Activated T-cell treated with anti-CD3 and anti-CD28 coated beads for 4 hours (primary cell): ENCODE measurements at places on chromosomes 1 and 21.

GRCh38 chr1:33072707-33073106 is 8.2 kb upstream of the AZIN2 start:
- DNase-seq = no peak

DNA sequence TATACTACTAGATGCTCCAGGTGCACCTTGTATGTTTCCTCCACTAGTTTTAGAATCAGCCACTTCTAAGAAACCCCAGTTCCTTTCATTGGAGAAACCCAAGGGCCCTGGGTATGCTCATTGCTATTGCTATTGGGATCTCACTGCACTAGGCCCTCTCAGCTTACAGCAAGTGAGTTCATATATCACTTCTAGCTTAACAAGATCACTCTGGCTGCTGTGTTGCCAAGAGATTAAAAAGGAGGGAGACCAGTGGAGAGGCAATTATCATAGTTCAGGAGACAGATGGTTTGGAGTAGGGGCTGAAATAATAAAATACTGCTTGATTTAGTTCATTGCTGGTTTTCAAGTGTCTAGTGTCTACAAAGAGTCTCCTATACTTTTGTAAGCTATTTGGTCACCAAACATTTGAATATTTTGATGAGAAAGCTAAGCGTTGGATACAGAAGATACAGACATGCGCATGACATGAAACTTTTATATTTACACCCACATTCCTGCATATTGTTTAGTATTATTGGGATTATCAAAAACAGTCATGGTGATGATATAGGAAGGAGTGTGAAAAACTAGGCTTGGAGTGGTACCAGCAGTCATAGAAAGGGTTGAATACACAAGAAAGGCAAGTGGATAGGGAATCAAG is 671.9 kb downstream of the ADGRL2 start:
- DNase-seq = no peak

- DNase-seq = no peak
These were observed 170.3 kb downstream of the KAZN start for GRCh38 chr1:14768582-14769304.

- DNase-seq = no peak
These were observed 43.5 kb upstream of the DNAJC6 start for GRCh38 chr1:65265651-65266351.

DNA sequence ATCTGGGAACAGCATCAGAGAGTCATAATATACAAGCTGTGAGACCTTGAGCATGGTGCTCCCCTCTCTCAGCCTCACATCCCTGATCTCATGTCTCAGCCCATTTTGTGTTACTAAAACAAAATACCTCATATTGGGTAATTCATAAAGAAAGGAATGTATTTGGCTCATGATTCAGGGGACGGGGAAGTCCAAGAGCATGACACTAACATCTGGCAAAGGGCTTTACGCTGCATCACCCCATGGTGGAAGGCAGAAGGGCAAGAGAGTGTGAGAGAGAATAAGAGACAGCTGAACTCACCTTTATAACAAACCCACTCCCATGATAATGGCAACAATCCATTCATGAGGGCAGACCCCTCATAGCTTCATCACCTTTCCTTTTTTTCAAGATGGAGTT is 36.5 kb downstream of the RNASEL start:
- no peak for DNase-seq

- no peak for DNase-seq
These were observed 13.6 kb upstream of the ADARB1 start for GRCh38 chr21:45060675-45061311.

DNA sequence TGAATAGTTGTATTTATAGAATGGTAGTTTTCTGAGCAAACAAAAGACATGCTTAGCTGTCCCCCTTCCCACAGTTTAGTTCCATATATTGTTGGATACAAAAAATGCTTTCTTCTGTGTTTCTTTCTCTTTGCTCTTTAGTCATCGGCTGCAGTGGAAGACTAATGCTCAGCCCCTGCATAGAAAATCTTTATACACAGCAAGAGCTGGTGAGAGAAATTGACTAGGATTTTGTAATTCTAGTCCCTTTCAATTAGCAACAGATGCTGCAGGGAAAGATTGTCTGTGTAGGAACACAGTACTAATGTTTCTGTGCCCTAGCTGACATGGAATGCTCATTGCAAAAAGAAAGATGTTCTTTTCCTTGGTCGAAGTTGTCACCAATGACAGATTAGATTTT is 200.9 kb downstream of the RPS6KC1 start:
- DNase-seq = no peak

GRCh38 chr1:27161594-27161993 is 6.7 kb upstream of the SLC9A1 start:
- DNase-seq = no peak

GRCh38 chr1:172002725-172003345 is 161.5 kb downstream of the DNM3 start:
- no peak for DNase-seq

DNA sequence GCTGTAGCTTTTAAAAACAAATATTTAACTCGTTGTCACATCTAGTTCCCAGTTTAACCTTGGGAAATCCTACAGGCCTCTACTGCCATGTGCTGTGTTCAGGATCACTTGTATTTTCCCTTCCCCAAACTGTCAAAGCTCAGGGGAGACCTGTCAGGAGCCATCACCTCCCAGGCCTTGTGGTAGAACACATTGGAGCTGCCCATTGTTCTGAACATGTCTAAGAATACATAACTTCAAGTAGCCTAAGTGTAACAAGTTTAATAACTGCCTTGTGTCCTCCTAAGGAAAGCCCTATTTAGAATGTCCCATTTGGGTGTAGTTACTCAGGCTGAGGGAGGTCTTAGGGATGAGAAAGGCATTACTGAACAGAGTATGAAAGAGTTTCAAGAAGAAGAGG is 28.6 kb upstream of the PIGC start:
- no peak for DNase-seq

- DNase-seq = no peak
These were observed 19.3 kb upstream of the ACTL8 start for GRCh38 chr1:17735793-17736192.

GRCh38 chr1:79133774-79134364 is 127.3 kb upstream of the ADGRL4 start:
- no peak for DNase-seq

- DNase-seq = no peak
These were observed 40.1 kb upstream of the KLHDC7A start for GRCh38 chr1:18440385-18441226.

GRCh38 chr21:21851657-21852056 is 853.4 kb downstream of the NCAM2 start:
- no peak for DNase-seq

- no peak for DNase-seq
These were observed 115.7 kb downstream of the LIPI start for GRCh38 chr21:14095056-14095455.

GRCh38 chr1:89904219-89904980 is 83.6 kb downstream of the LRRC8D start:
- DNase-seq = no peak

GRCh38 chr1:98119796-98120195 is 199.0 kb upstream of the DPYD start:
- DNase-seq = no peak

DNA sequence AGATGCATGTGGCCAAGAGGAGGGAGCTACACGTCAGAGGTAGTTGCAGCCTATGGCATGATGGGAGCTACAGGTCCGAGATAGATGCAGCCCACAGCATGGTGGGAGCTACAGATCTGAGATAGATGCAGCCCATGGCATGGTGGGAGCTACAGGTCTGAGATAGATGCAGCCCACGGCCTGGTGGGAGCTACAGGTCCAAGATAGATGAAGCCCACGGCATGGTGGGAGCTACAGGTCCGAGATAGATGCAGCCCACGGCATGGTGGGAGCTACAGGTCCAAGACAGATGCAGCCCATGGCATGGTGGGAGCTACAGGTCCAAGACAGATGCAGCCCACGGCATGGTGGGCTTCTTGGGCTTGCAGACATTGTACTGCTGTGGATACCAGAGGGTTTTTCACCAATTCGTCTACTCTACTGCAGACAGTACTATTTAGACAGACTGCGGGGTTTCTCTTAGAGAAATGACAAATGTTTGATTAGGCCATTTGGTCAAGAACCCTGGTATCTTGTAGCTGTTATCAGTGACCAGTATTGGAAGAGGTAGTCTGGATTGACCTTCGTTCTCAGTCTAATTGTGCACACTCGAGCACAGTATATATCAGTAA is 127.4 kb downstream of the DHRS3 start:
- DNase-seq = no peak

DNA sequence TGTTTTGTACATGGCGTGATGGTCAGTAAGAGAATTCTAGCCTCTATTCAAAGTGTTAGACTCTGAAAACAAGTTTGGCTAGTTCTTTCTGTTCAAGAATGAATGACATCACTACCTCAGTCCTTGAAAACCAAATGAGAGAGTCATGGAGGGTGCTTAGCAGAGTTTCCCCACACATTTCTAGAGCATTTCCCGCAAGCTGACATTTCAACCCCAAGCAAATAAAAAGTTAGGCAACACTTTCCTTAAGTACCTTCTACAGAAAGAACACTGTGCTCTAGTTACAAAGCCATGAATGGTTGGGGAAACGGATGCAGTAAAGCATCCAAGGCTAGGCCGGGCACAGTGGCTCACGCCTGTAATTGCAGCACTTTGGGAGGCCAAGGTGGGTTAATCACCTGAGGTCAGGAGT is 47.9 kb upstream of the SLC44A3 start:
- no peak for DNase-seq

- DNase-seq = no peak
These were observed 9.2 kb upstream of the TNFRSF1B start for GRCh38 chr1:12157366-12158231.

GRCh38 chr1:101004061-101004460 is 21.5 kb downstream of the DPH5 start:
- DNase-seq = no peak

DNA sequence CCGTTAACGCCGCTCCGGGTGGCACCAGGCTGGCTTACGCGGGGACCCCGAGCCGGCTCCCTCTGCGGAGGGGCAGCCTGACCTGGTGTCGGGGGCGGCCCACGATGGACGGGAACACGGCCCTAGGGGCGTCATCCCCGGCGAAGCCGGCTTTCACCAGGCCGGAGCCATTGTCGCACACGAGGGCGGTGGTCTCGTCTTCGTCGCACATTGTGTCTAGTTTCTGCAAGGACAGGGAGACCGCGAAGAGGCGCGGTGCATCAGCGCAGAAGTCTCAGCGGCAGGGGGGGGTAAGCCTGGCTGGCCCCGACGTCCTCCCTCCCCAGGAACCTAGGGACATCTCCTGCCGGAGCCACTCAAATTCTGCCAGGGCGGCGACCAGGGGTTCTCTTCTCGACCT is 989 bp downstream of the ACTA1 start:
- DNase-seq = no peak

DNA sequence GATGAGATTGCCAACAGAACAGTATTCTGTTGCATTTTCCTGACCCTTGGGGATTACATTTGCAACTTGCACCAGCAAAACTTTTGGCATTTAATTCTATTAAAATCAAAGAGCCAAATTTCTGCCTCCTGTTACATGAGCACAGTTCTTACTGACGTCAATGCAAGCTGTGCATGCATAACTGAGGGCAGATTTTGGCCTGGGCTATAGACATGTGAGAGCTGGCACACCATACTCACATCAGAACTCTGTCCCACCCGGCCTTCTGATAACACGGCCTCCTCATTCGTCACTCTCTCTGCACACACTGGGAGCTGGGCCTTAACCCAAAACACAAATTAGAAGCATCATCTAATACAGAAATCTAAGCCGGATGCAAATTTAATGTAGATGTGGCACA is 31.5 kb downstream of the PAPPA2 start:
- DNase-seq = no peak

GRCh38 chr1:53257454-53258081 is 19.2 kb upstream of the MAGOH start:
- DNase-seq = no peak

- DNase-seq = no peak
These were observed 310.2 kb upstream of the AJAP1 start for GRCh38 chr1:4344065-4344732.

DNA sequence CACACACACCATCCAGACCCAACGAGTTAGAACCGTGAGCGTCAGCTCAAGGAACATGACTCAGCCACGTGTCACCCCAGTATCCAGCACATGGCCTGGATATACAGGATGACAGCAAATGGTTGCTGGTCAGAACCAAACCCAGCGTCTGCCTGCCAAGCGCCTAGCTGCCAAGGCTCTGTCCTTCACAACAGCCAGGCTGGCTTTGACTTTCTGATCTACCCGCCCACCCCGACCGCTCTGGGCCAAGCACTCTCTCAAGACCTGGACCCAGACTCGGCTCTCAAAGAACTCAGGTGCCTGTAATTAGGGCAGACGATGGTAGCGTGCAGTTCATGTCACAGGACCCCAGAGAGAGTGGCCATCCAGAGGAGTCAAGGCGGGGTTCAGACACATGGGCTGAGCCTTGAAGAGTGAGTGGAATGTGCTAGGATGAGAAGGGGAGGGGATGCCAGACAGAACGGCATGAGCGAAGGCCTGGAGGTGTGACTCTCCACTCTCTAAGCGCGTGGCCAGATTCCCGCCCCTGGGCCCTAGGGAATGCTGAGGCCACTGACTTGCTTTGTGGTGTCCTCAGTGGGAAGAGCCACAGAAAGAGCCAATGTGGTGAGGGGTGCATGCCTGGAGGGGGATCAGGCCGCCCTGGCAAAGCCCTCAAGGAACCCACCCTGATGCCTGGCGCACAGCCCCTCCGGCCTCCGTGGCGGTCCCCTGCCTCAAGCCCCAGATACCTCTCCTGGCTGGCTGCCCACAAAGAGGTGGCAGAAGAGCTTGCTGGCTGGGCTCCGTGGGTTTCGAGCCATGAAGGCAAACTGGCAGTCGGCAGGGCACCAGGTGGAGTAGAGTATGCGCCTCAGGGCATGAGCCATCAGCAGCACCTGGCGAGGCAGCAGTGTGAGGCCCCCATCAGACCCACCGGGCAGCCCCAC is 7.0 kb downstream of the SH2D5 start:
- no peak for DNase-seq

DNA sequence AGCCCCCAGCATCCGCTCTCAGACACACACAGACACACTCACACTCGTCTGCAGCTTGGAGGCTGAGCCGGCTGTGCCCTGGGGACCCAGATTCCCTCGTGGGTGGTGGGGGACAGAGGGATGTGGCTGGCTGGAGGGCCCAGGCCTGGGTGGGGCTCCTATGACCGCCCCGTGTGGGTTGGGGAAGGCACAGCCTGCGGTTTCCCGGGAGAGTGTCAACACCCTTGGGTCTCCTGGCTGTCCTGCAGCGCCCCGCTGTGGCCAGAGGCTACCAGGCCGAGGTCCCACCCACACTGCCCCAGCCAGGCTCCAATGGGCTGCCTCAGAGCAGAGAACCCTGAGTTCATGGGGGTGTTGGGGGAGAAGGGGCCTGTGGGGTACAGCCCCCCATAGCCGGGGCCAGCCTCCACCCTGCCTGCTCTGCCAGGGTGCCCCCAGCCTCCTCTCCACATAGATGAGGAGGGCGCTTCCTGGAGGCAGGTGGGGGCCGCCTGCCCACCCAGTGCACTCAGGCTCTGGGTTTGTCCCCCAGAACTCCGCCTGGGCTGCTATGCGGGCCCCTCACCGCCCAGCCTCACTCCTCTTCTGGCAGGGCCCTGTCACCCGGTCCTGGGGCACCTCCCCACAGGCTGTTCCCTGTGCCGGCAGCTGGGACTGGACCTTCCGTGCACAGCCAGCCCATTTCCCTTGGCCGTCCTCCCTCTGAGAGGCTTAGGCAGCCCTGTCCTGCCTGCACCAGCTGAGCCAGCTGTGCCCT is at the start of gene TTC34:
Gene TTC34, minus strand, starts transcription at position 159 of the 757 bp plus-strand sequence. CDS start 866 bp downstream, outside the sequence.
- no peak for DNase-seq
